ENCODE measurements at places on chromosomes 4 and X. TPM values are rescaled to one million over a fixed set of nuclear protein-coding genes. Genes with fewer than 3 reads are reported as not detected.

Gene MTMR8
- 4.1 TPM for total RNA-seq

Gene MAGEE2
- total RNA-seq, result not detected

Gene FAM199X
- 12.7 TPM for total RNA-seq

Gene SSX2B
- total RNA-seq, result not detected

Gene CFI
- total RNA-seq, result 0.10 TPM

Gene SLC2A9
- total RNA-seq, result 4.5 TPM

Gene SYN1
- 0.22 TPM for total RNA-seq

Gene DUSP9
- total RNA-seq, result 0.10 TPM

Gene PNMA6F
- total RNA-seq, result not detected

Gene BRS3
- not detected for total RNA-seq

Gene TDO2
- not detected for total RNA-seq

Gene MAGEA6
- not detected for total RNA-seq

Gene WAS
- total RNA-seq, result 122 TPM

Gene UGT2B15
- total RNA-seq, result not detected

Gene PRRG1
- not detected for total RNA-seq

Gene TMPRSS11B
- not detected for total RNA-seq

Gene JAKMIP1
- 16.9 TPM for total RNA-seq

Gene ATOH1
- not detected for total RNA-seq

Gene CASP3
- total RNA-seq, result 116 TPM

Gene ART3
- total RNA-seq, result 0.47 TPM

Gene P2RY4
- total RNA-seq, result not detected

Gene FAAH2
- 7.3 TPM for total RNA-seq

Gene DCLK2
- total RNA-seq, result not detected

Gene GC
- not detected for total RNA-seq

Gene ANTXR2
- total RNA-seq, result 24.9 TPM

Gene BMPR1B
- total RNA-seq, result not detected

Gene IL9R
- 5.3 TPM for total RNA-seq

Gene MORF4L2
- total RNA-seq, result 229 TPM

Gene PLP1
- total RNA-seq, result not detected

Gene CFAP99
- not detected for total RNA-seq

Gene AFP
- not detected for total RNA-seq

Gene CHST7
- total RNA-seq, result 6.2 TPM

Gene NWD2
- total RNA-seq, result not detected

Gene RAB40AL
- total RNA-seq, result 0.44 TPM

Gene SPANXA2
- not detected for total RNA-seq

Measured in activated T-helper 1 cell treated with anti-CD3 and anti-CD28 coated beads, Interleukin-12 subunit alpha, Interleukin-12 subunit beta, Interleukin-2, Interleukin-4 antibody, amounts not matched to agents 30 ng/mL and 10 ng/mL and 1 ng/mL, durations not matched to agents 14 hours and 24 hours and 36 hours (primary cell).